Cardiac muscle cell (in vitro differentiated cells and primary cell): ENCODE measurements at places on chromosomes 3 and 15. TPM values are rescaled to one million over a fixed set of nuclear protein-coding genes. Genes with fewer than 3 reads are reported as not detected.

- no peak for DNase-seq
Observed at GRCh38 chr15:64599226-64599625, 138.8 kb downstream of the ZNF609 start.

MOBP gene
- polyA plus RNA-seq = not detected in 2 replicates

GRCh38 chr15:86573476-86573875, 493.8 kb downstream of the AGBL1 start:
- no peak for DNase-seq

GOLGA6C gene
- polyA plus RNA-seq = not detected in 2 replicates

DNA sequence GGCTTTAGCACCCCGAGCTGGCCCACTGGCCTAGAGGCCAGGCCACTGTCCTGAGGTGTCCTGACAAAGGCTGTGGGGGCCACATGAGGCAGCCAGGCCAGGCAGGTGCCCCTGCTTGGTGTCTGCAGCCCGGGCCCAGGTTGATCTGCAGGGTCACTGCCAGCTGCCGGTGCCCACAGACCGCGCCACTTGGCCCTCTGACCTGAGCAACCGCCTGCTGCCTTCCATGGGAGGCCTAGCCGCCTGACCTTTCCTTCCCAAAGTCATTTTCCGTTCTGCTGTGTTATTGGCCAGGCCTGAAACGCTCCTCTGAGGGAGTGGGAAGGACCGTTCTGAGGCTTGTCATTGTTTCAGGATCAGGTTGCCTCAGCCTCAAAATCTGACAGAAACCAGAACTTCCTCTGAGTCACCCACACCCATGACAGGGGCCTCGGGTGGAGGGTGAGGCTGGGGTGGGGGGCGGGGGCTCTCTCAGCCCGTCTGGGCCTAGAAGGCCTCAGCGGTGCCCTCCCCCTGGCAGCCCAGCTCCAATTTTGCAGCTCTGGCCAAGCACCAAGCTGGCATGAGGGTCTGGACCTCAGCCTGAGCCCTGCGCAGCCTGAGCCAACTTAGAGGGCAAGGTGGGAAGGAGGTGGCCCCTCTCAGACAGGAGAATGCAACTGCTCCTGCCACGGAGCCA, 140.7 kb upstream of the MEF2A start:
- peak; percentile 46 for DNase-seq
